ENCODE measurements at places on chromosomes 2 and 18.

- no peak for DNase-seq
These were observed 101.9 kb downstream of the CDH20 start for GRCh38 chr18:61435064-61435652.

DNA sequence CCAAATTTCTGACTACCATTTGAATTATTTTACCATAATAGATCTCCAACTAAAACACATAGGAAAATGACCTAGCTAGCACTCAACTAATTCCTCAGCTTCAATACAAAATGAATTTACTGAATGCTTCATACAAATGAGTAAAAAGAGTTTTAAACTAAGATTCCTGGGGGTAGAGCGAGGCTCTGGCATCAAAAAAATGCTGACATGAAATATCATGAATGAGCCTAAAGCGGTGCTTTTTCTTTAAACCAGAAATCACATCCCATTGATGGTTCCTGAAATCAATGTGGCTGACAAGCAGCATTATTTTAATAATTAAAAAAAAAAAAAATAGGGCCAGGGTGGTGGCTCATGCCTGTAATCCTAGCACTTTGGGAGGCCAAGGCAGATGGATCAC is 32.1 kb downstream of the WDR33 start:
- DNase-seq = no peak

GRCh38 chr18:54444319-54444914 is 86.7 kb downstream of the C18orf54 start:
- DNase-seq = no peak

DNA sequence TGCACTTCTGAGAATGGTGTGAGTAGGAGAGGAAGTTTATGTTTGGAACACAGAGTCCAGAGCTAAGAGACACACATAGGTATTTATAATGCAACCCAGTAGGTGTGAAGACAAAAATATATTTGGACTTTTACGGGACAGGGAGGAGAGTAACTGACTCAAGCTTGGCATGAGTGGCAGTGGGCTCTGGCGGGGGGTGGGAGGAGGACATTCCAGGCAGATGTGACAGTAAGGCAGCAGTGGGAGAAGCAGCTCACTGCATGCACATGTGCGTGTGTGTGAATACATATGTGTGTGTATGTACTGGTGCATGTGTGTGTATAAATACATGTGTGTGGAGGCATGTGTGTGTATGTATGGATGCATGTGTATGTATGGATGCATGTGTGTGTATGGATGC is 51.4 kb downstream of the DCDC2C start:
- DNase-seq = no peak

DNA sequence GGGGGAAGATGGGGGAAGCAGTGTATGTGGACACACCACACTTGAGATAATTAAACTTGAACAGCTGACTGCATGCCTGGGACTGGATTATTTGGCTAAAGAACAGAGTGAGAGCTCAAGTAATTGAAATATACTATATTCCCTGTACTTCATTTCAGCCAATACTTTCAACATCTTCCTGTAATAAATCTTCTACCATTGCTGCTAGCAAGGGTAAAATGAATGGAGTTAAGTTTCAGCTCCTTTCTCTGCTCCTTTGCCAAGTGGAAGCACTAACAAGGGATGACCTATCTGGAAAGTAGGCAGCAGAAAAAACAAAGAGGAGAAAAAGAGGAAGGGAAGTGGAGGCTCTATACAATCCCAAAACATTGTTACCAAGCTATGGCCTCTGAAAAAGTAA is 50.9 kb downstream of the MMADHC start:
- DNase-seq = no peak

GRCh38 chr2:213246497-213247281 is 37.6 kb upstream of the SPAG16 start:
- DNase-seq = peak; percentile 1

- DNase-seq = no peak
These were observed 155.5 kb downstream of the ARHGAP28 start for GRCh38 chr18:6885006-6885481.

DNA sequence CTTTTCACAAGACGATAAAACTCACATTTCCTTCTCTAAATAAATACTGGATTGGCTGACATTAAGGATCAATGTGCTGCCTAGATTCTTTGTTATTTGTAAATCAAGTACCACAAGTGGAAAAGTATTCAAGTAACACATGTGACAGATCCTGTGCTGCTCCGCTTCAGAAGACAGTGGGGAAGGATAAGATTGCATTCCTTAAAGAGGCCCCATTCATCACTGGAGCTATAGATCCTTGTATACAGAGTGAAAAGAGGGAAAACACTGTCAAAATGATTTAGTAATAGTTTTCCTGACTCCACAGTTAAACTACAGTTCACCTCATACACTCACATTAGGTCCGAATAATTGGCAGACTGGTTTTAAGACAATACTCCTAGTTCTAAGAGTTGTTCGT is 108.0 kb upstream of the CSRNP3 start:
- no peak for DNase-seq

GRCh38 chr18:38539371-38539770 is 973.8 kb upstream of the CELF4 start:
- no peak for DNase-seq

DNA sequence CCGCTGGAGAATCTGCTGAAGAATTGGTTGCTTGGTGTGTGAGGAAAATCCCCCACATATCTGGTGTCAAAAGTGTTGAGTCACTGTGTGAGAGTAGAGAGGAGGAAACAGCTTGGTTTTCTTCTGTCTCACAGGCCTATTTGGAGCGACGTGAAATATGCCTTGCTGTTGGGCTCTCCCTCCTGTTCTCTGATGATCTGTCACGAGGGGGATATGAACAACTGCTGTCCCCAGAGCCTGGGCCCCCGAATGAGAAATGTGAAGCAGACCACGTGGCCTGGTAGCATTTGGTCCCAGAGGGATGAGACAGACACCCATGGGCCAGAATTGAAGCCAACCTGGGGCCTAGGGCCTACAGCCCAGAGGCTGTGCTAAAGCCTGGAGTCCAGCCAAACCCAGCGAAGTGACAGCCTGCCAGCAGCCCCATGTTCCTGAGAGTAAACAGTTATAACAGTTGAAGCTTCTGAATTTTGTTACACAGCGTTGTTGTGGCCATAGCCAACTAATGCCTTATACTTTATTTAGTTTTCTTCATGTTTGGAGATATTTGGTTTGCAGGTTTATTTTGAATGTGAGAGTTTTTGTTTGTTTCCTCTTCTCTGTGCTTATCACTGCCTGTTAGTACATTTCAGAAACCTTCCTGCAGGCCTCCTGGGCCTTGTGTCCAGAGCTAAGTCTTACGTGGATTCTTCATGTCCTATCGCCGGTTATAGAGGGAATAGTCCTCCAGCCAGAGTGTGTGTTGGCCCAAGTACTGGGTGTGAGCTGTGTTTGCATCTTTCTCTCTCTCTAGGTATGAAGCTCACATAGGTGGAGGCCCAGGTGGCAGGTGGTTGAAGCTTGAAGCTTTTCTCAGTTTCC is 18.7 kb upstream of the COLEC12 start:
- DNase-seq = no peak

GRCh38 chr2:31216734-31217133 is 581 bp downstream of the CAPN14 start:
- no peak for DNase-seq
